OCI-LY7 (cell line): ENCODE measurements at places on chromosomes 2 and 18.

GRCh38 chr2:156436497-156437085, 412 bp downstream of the GPD2 start:
- peak; percentile 42 for DNase-seq

GRCh38 chr18:11810379-11810778, 40.8 kb upstream of the CHMP1B start:
- no peak for DNase-seq

DNA sequence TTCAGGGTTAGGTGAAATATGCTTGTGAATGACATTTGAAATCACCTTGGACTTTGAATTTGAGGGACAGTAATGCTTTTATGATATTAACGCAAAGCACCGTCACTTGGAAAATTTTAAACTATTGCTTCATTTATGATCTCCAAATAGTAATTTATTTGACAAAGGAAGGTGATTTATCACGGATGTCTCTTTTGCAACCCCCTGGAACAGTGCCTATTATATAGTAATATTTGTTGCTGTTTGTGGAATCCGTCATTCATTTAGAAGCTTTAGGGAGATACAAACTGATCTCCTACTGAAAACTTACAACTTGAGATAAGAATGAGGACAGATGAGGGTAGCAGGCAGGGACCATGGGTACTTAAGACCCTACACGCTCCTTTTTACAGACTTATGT, 10.7 kb upstream of the ZEB2 start:
- no peak for DNase-seq

DNA sequence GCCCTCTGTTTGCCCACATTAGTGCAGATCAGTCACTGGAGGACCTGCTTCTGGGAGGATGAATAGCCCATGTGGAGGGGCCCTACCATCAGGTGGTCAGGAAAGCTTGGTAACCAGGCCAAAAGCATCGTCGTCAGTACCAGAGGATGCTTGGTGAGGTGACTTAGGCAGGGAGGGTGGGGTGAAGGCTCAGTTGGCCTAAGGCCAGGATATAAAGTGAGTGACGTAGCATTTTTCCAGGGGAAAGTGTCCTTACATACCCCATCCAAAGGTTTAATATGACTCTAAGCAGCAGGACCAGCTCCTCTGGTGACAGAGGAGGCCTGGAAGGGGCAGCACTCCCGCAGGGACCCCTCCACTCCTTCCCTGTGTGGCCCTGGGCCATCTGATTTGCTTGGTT, 27.7 kb upstream of the DNMT3A start:
- no peak for DNase-seq

- DNase-seq = no peak
Measured at GRCh38 chr2:2016651-2017311, 272.5 kb upstream of the PXDN start.

GRCh38 chr2:36362291-36362690, 6.7 kb downstream of the CRIM1 start:
- no peak for DNase-seq

DNA sequence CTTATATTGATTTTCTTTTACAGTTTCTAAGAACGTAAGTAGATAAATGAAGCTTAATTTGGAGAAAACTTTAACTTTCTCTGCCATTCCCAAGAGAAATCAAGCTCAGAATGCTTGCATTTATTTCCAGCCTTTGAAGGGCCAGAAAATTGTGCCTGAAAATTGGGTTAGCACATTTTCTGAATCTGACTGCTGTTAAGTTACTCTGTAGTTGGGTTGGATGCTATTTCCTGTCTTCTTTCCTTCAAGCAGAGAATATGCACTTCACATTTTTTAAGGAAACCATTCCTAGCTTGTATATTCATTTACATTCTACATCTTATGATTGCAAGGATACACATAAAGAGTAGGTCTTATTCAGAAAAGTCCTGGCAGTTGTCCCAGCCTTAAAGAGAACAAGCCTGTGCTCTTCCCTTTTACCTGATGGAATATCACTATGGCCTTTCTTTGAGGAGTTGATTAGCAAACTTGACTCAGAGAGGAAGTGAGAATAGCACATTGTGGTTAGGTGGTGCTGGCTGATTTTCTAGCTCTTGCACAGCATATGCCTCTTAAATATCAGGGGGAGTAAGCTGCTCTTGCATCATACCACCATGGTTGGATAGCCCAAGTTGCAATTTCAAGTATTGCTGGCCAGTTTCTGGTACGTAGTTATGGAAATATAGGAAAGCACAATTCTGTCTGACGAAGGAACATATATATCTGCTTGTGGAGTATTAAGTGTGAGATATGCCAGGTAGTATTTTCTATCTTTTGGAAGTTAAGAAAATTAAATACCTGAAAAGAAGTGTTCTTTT, 133.7 kb downstream of the COMMD1 start:
- peak; percentile 94 for DNase-seq

DNA sequence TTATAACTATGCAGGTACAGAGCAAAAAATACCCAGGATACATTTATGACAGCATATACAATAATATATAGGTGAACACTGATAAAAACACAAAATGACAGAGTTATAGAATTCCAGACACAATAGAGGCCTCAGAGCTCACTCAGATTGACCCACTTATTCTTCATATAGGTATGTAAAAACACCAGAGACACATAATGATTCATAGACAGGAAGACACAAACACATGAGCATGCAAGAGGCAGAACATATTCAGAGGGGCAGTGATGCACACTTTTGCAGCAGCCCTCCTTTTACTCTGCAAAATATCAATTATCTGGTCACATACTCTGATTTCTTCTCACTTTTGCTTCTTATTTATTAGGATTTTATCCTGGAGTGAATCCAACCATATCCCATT, 633.3 kb upstream of the ACVR2A start:
- DNase-seq = no peak

DNA sequence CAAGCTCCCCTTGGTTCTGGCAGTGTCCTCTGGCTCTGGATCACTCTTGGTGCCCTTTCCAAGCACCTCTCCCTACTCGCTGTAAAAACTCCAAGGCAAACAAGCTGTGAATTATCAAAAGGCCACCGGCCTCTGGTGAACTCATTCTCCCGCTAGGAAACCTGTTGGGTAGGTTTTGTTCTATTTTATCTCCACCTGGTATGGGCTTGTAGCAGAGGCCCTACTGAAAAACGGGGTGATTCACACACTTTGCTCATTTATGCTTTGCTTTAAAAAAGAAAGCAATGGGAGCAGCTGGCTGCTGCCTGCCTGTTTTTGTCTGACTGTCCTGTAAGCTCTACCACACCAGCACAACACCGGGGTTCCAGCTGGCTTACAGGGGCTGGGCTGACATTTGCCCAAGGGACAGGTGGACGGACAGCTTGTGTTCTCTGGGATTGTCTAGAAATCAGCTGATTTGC, 56.8 kb downstream of the SH3BP4 start:
- no peak for DNase-seq

DNA sequence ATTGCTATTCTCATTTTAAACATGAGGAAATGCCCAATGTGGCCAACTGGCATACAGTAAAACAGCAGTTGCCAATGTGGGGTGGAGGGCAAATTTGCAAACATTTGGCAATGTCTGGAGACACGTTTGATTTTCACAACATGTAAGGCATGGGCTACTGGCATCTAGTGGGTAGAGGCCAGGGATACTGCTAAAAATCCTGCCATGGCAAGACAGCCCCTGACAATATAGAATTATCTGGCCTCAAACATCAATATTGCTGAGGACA, 168.6 kb downstream of the KCNE4 start:
- no peak for DNase-seq

- no peak for DNase-seq
Measured at GRCh38 chr2:115807276-115807675, 1364.8 kb downstream of the DPP10 start.

DNA sequence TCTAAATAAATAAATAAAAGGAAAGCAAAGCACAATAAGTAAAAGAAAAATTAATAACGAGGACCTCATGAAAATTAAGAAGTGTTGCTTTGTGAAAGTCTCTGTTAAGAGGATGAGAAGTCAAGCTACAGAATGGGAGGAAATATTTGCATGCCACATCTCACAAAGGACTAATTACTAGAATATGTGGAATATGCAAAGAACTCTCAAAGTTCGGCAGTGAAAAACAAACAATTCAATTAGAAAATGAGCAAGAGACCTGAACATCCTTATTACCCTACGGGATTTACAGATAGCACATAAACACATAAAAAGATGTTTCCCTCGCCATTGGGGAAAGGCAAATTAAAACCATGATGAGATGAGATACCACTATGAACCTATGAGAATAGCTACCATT, 23.3 kb downstream of the CYP26B1 start:
- DNase-seq = no peak

- DNase-seq = peak; percentile 4
Measured at GRCh38 chr2:32008805-32009515, 1.8 kb downstream of the MEMO1 start.

DNA sequence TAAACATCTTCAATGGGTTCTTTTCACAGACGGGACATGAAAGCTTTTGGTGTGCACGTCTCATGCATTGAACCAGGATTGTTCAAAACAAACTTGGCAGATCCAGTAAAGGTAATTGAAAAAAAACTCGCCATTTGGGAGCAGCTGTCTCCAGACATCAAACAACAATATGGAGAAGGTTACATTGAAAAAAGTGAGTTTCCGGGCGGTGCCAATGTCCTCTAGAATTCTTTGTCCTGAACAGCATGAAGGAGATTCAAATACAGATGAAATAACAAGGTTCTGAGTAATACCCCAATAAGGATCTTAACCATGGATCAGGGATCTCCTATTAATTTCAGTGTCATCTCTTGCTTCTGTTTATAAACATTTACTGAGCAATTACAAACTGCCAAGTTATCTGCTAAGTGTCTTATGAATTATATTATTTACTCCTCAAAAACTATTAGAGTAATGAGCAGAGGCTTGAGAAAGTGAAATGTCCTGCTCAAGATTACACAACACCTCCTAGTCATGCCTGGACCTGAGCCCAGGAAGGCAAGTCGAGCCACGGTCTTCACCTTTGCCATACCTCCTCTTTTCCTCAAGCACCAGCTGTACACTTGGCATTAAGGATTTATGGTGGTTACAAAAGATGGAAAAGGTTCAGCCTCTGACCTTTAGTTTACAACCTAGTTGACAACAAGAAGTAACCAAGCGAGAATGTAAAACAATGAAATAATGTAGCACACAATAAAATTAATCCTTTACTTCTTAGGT, 22.6 kb downstream of the DHRS9 start:
- no peak for DNase-seq

GRCh38 chr2:79820281-79820680, 307.4 kb downstream of the CTNNA2 start:
- no peak for DNase-seq

DNA sequence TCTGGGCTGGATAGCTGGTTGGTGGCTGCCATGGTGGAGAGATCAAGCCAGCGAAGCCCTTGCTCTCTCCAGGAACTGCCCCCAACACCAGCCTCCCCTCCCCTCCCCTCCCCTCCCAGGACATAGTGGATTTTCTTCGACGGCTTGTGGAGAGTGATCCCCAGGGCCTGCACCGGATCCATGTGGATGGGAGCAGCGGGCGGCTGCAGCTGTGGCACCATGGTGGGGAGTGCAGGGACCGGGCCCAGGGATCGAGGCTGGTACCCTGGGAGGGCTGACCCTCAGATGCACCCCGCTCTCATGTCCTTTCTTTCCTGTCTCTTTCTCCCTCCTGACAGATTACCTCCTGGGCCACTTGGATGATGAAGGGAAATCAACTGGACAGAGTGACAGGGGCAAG, 7.0 kb downstream of the TTC31 start:
- no peak for DNase-seq

GRCh38 chr18:46184727-46185126, 80.5 kb downstream of the HAUS1 start:
- no peak for DNase-seq

DNA sequence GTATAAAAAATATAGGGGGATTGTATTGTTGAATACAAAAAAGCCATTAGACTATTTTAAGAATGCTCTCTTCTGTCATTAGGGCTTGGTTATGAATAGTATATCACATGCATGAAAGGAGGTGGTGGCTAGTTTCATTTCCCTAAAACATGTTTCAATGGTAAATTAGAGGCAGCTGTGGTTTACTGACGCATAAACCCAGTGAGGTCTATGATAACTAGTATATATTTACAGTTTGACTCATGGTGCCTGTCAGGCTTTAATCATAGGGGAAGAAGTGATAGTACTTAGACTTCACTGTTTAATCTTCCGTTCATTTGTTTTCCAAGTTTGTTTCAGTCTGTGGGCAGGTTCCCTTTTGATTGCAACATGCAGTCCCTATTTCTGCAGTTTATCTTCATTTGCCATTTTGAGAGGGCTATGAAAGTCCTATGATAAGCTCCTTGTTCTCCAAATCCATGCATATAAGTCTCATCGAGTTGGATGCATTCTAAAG, 55.1 kb upstream of the MAP4K3 start:
- peak; percentile 94 for DNase-seq

DNA sequence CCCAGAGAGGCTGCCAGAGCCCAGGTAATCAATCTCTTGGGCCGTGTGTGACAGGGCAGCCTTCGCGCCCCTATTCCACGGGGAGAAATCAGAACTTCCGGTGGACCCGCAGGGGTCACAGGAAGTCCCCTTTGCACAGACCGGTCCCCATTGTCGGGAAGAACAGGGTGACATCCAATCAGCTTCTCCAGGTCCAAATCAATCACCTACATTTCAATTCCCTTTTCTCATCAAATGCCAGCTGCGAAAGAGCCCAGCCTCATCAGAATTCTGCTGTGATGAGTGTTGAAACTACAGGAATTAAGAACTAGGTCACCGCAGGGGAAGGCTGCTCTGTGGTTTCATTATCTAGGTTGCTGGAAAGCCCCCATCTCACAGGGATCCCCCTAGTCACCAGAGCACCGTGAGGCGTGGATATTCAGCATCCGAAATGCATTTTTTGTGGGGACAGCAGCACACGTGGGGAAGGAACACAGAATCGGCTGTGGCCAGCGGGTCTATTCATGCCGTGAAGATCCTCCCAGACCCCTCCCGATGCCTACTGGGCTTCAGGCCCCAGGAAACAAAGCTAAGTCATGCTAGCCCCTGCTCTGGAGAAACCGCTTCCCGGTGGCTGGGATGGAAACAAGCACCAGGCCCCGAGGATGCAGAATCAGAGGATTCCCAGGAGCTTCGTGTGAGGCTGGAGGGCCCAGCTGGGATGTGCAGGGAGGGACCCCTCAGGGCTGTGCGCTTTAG, 193.7 kb upstream of the ID2 start:
- DNase-seq = no peak

DNA sequence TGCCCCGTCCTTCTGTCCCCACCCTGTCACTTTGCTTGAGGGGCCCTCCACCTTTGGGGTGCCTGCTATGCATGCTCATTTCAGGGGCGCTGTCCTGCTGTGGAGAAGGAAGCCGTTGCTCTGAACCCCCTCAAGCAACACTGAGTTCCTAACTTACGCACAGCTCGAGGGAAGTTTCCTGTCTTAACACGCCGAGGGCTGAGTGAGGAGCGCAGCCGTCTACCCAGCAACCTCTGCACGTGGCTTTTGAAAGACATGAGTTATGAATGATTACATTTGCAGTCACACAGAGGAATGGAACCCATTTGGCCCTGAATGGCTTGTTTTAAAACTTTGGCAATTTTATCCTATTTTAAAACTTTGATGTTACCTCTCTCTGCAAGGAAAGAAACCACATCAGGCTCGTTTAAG, 14.0 kb downstream of the RAMP1 start:
- no peak for DNase-seq

GRCh38 chr2:120988051-120988699, 252.5 kb downstream of the GLI2 start:
- DNase-seq = no peak

- peak; percentile 64 for DNase-seq
Measured at GRCh38 chr2:147989809-147990403, 30.6 kb downstream of the ORC4 start.
